H54 (cell line): ENCODE measurements at places on chromosomes 1 and 21.

DNA sequence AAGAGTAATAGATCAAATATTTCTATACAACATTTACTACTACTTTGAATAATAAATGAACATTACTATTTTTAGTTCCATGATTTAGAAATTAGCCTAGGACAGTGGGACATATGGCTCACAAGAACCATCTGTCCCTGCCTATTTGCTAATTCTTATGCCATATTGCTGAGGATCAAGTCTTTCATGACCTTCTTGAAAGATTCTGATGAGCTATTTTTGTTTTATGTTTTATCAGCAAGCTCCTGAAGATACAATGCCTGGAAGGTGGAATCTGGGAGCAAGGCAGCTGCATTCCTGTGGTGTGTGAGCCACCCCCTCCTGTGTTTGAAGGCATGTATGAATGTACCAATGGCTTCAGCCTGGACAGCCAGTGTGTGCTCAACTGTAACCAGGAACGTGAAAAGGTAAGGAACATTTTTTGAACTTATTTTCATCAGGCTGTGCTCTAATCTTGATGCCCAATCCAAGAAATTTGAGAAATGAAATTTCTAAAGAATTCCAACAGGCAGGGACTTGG is 326.7 kb downstream of the PAPPA2 start:
- DNase-seq: no peak

- no peak for DNase-seq
These were observed 145.9 kb downstream of the CNIH3 start for GRCh38 chr1:224762046-224762445.

DNA sequence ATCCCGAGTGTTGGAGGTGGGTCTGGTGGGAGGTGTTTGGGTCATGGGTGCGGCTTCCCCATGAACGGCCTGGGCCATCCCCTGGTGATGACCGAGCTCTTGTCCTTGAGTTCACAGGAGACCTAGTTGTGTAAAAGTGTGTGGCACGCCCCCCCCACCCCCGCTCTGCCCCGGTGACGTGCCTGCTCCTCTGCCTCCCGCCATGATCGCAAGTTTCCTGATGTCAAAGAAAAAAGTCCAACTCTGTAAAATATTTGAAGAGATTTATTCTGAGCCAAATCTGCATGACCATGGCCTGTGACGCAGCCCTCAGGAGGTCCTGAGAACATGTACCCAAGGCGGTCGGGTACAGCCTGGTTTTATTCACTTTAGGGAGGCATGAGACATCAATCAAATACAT is 125.1 kb upstream of the COL6A1 start:
- DNase-seq: no peak

- no peak for DNase-seq
These were observed 19.0 kb downstream of the TEX35 start for GRCh38 chr1:178531887-178532286.

- no peak for DNase-seq
These were observed 63.6 kb downstream of the CD46 start for GRCh38 chr1:207815466-207815865.

DNA sequence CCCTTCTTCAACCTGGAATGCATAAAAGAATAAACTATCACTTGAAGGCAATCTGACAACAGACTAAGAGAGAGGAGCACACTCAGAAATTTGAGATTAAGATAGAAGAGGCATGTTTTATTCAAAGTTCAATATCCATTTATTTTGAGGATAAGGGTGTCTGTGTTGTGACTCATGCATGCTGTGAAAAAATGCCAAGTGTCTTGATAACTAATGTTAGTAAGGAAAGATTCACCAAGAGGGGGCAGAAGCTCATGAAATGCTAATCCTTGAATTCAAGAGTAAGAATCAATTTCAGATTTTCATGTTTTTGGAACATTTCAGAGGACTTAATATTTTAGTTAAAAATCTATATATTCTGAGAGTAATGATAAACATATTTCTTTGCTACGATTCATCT is 94.0 kb downstream of the IFI44 start:
- DNase-seq: no peak

DNA sequence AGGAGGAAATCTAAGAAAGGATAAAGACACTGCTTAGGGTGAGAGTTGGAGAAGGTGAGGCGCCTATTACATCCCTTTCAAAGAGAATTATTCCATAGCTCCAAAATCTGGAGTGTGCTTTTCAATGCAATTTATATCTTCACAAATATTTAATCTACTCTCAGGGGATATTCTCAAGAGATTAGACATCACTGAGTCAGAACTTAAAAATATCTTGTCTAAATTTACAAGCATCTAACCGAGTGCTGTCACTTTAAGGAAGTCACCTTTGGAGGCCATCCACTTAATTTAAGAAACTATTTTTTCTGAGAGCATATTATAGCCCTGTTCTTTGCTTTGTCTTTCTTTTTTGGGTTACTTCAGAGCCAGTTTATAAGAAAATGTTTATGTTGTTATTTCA is 134.6 kb downstream of the TNFSF18 start:
- no peak for DNase-seq

GRCh38 chr1:13725714-13726175 is 25.8 kb downstream of the PRDM2 start:
- DNase-seq: no peak

GRCh38 chr1:36824390-36824861 is 209.9 kb downstream of the GRIK3 start:
- no peak for DNase-seq

GRCh38 chr21:43207868-43208267 is 39.1 kb downstream of the CRYAA start:
- no peak for DNase-seq

- no peak for DNase-seq
These were observed 2.5 kb downstream of the AKNAD1 start for GRCh38 chr1:108854221-108855019.

GRCh38 chr1:154802982-154803920 is 66.8 kb downstream of the KCNN3 start:
- DNase-seq: no peak

DNA sequence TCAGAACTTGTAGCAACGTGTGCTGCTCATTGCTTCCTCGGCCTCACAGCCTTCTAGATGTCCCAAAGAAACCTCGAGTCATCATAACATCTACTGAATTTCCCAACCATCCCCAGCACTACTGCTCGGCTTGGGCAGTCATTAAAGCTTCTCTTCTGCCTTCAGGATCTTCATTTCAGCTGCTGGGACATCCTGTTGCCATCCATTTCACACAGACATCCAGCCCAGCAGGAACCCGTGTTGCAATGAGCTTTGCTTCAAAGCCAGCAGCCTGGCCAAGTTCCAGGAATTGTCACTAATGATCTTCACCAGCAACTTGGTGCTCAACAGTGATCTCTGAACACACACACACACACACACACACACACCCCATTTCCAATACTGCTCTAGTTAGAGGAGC is 18.5 kb downstream of the WLS start:
- DNase-seq: no peak

DNA sequence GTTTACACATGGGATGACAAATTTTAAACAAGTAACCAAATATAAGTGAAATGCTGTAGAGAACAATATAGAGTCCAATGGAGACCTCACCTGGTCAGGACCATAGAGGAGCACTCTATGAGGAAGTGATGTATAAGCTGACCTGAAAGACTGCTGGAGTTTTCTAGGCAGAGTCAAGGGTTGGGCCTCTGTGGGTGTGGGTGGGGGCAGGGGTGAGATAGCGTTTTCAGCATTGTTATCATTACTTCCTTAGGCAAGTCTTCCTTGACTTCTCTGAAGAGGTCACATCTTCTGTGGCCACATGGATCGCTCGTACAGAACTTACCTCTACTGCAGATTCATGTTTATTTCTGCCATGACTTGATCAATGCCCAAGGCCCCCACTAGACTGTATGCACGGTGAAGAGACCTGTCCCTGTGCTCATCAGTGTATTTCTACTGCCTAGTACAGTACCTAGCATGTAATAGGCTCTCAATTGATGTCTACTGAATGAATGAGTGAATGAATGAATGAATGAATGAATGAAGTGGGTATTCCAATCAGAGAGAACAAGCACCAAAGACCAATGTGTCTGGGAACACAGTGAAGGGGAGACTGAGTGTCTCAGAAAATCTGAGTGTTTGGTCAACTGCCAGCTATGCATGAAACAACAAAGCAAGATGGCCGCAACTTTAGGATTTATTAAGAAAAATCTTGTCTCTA is 116.5 kb downstream of the RNF220 start:
- DNase-seq: no peak

DNA sequence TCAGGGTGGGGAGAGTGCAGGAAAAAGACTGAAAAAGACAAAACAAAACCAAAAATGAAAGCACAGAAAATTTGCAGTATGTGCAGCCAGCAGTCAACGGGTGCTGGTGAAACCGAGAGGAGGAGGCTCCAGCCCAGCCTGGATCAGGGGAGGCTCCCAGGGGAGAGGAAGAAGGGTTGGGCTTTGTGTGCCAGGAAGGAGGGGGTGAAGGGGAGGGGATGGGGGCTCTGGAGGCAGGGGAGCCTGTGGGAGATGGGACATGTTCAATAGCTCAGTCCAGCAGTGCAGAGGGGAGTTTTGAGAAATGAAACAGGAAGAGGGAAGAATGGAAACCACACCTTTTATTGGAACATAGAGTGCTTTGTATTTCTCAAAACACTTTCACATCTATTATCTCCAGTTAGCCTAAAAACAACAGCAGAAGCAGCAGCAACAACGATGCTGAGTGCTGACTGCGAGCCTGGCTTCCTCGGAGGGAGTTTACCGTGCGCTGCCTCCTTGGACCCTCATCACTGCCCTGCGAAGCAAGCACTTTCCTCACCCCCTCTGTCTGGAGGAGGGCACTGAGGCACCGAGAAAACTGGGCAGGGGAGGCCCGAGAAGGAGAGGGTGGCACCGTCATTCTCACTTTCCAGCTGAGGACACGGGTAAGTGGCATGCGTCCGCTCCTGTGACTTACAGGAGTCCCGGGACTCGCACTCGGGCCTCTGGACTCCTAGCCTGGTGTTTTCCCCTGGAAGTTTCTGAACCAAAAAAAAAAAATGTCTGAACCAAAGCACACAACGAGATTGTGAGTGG is 62.9 kb downstream of the MDM4 start:
- no peak for DNase-seq
